Fibroblast of skin of right biceps (primary cell): ENCODE measurements at places on chromosomes 12 and 14.

- DNase-seq = peak; percentile 65
These were observed 54.8 kb downstream of the SAMD4A start for GRCh38 chr14:54621686-54622085.

DNA sequence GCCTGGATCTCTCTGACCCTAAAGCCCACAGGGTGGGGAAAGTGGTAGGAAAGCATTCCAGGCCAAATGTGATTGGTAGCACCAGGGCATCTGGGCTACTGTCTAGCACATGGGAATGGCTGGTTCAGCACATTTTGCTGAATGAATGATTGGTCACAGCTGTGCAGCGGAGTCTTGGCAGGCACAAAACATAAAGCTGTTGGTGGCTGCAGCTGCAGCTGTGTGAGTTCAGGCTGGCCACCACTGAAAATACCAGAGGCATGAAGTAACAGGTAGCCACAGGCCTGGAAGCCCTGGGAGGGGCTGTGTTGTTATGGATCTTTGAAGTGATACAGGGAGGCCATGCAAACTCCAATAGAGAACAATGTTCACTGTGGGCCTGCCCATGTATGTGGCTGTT is 72.7 kb downstream of the MYRFL start:
- DNase-seq = peak; percentile 89

DNA sequence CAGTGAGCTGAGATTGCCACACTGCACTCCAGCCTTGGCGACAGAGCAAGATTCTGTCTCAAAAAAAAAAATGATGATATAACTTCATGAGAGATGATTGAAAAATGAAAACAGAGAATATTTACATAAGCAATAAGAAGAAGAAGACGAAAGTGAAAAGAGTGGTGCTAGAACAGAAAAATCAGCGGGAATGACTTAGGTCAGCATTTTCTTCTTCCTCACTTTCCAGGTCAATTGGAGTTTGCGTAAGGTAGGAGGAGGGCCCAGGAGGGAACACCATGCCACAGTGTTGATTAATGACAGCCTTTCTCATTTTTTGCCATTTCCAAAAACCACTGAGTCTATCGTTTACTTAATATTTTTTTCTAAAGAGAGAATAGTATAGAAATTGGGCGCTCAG is 200.0 kb downstream of the SLC15A4 start:
- no peak for DNase-seq

DNA sequence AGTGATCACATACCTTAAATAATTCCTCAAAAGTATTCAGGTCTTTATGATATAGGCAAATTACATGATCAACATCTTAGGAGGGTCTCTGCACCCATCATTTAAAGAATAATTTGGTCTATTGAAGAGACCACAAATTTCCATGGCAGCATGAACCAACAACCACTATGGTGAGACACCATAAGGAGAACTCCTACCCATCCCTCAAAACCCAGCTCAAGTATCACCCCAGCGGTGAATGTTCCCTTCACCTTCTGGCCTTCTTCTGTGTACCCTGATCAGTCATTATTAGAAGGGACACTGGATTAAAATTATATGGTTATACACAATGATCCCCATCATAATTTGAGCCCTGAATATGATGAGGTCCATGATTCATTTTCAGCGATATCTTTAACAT is 81.5 kb downstream of the DICER1 start:
- no peak for DNase-seq

DNA sequence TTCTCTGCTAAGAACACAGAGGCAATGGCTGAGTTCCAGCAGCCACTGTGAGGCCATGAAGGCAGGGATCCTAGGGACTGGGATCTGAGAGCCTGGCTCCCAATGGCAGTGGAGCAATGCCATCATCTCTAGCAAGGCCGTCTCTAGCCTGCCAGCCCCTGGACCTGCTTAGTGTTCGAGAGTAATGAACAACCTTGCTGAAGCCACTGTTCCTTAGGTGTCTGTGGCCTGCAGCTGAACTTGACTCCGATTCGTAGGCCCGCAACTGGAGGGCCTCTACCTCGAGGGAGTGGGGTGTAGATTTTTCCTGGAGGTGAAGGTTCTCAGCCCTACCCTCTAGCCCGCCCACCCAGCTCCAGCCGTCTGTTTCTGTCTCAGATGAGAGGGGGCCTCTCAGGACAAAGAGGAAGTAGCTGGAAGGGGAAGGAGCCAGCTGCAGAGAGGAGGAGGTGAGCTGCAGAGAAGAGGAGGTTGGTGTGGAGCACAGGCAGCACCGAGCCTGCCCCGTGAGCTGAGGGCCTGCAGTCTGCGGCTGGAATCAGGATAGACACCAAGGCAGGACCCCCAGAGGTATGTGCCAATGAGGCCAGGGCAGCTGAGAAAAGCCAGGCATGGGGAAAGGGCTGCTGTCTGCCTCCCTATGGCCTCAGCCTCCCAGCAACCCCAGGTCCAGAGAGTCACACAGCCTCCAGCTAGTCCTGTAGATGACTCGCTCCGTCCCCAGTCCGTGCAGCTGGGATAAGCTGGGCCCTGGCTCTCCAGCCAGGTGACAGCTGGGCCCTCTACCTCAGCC is at the start of gene PLD4:
TSS of gene PLD4 (plus strand) at position 459 of the 793 bp plus-strand sequence. CDS start 2,262 bp downstream, outside the sequence.
- DNase-seq = no peak

GRCh38 chr14:95535226-95536021 is 574 bp downstream of the GLRX5 start:
- DNase-seq = no peak

DNA sequence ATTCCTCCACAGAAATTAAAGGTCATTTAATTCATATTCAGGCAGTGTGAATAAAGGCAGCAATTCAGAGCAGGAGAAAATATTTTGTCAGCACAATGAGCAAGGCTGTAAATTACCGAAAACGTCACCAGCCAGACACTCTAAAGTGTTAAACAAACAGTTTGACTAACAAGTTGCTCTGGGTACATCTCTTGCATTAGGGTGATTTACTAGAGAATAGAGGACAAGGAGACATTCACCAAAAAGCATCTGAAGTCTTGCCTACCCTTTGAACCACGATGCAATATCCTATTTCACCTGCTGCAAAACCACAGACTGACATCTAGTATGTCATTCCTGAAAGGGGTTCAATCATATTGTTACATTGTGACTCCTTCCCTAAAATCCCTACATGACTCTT is 27.1 kb upstream of the GPHB5 start:
- no peak for DNase-seq

GRCh38 chr12:77189458-77189857 is 124.1 kb upstream of the E2F7 start:
- DNase-seq = peak; percentile 95

- DNase-seq = peak; percentile 66
These were observed 39.6 kb downstream of the CCDC85C start for GRCh38 chr14:99564256-99564925.

- DNase-seq = peak; percentile 28
These were observed 505 bp downstream of the KCNC2 start for GRCh38 chr12:75208856-75209811.

DNA sequence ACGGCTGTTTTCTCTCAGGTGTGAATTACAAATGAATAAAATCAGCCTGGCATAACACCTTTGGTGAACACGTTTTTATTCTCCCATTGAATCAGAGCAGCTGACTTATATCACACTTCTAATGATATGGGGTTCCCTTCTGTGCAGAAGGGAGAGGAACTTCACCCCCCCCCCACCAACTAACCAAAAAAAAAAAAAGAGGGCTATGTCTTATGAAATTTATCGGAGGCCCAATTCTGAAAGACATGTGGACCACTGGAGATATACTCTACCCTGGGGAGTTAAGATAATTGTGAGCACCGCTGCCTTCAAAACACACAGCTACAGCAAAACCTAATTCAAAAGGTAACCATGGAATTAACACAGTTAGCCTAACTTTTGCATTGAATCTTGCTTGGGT is 4.6 kb downstream of the BCL11B start:
- no peak for DNase-seq

DNA sequence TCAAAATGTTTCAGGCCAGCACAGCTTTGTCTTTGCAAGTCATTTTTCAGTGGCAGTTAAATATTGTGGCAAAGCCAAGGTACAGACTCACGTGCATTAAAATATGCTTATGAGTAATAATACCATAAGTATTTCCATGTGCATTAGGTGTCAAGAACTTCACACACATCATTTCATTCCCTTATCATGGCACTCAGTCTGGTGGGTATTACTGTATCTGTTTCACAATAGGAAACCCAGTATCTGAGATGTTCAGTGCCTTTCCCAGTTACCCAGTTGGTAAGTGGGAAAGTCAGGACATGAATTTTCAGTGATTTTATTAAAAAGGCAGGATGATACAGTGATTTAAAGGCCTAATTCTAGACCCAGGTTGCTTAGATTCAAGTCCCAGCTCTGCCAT is 52.9 kb downstream of the IFNG start:
- no peak for DNase-seq

- no peak for DNase-seq
These were observed 26.9 kb downstream of the CMKLR1 start for GRCh38 chr12:108312073-108312659.
